Fibroblast of the aortic adventitia (primary cell): ENCODE measurements at places on chromosomes 7 and 10. TPM values are rescaled to one million over a fixed set of nuclear protein-coding genes. Genes with fewer than 3 reads are reported as not detected.
A peak's percentile ranks its signal among the peaks of the same experiment; 100 is the strongest.

TCTN3 gene
- 20.4 and 38.3 TPM in 2 replicates for total RNA-seq

- DNase-seq: no peak
Measured at GRCh38 chr10:99526861-99527504, 5.8 kb upstream of the NKX2-3 start.

DPYSL4 gene
- 0.18 and 4.2 TPM in 2 replicates for total RNA-seq

OR6V1 gene
- total RNA-seq: not detected in 2 replicates

DNA sequence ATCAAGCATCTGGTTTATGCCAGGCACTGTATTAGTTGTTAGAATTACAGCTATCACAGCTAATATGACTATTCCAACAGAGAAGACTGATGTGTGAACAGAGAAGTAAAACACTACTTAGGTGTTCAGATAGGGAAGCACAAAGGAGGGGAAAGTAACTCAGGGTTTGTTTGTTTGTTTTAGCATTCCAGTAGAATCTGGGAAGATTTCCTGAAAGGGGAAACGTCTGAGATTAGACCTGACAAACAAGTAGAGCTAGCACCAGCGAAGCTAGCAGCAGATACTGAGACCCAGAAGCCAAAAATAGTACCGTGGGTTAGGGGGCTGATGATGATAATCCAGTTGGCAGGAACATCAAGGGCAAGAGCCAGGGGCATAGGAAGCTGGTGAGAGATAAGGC lies 28.8 kb upstream of the KLHL7 start:
- no peak for DNase-seq

GRCh38 chr10:1504286-1504685 lies 233.0 kb downstream of the ADARB2 start:
- no peak for DNase-seq

GRCh38 chr10:93871671-93872204 lies 22.0 kb upstream of the SLC35G1 start:
- DNase-seq: no peak

DNA sequence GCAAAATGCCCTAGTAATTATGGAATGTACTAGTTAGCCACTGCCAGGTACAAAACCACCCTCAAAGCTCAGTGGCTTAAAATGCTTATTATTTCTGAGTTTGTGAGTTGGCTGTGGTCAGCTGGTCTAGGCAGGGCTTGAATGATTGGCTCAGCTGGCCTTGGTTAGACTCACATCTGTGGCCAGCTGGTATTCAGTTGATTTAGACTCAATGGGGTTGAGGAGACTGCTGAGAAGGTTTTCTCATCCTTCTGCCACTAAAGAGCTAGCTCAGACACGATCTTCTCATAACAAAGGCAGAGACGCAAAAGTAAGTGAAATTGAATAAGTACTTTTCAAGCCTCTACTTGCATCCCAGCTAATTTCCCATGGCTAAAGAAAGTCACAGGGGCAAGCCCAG lies 57.1 kb upstream of the CYP2C18 start:
- no peak for DNase-seq

- peak; percentile 99 for DNase-seq
Measured at GRCh38 chr10:70405037-70405824, 1.3 kb downstream of the EIF4EBP2 start.

GRCh38 chr10:16843252-16843870 lies 26.1 kb upstream of the RSU1 start:
- peak; percentile 93 for DNase-seq

ANXA8 gene
- 0.18 and 1.5 TPM in 2 replicates for total RNA-seq

MET gene
- 7.5 and 24.1 TPM in 2 replicates for total RNA-seq

SH3PXD2A gene
- 15.8 and 20.4 TPM in 2 replicates for total RNA-seq

DNA sequence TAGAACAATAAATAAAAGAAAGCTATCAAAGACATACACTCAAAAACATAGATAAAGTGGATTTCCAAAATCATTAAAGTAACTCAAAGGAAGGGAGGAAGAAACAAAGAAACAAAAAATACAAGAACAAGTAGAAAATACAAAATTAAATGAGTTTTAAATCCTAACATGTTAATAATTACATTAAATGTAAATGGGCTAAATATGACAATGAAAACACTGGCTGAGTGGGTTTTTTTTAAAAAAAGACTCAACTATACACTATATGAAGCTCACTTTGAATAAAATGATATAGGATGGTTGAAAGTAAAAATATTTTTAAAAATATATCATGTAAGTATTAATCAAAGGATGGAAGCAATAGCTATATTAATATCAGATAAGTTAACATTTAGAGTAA lies 371.4 kb downstream of the PTPRN2 start:
- no peak for DNase-seq

C10orf143 gene
- 0.49 and 2.0 TPM in 2 replicates for total RNA-seq

ZNF107 gene
- 2.9 and 5.6 TPM in 2 replicates for total RNA-seq

SYNPO2L gene
- total RNA-seq: not detected in 2 replicates

- DNase-seq: peak; percentile 78
Measured at GRCh38 chr7:117386110-117386706, 41.1 kb downstream of the ASZ1 start.

- DNase-seq: peak; percentile 15
Measured at GRCh38 chr7:91811236-91811635, 69.3 kb downstream of the MTERF1 start.

TUBAL3 gene
- not detected in 2 replicates for total RNA-seq

HOXA9 gene
- not detected in 2 replicates for total RNA-seq

UPK3B gene
- total RNA-seq: 0.16 and 0.18 TPM in 2 replicates

DNA sequence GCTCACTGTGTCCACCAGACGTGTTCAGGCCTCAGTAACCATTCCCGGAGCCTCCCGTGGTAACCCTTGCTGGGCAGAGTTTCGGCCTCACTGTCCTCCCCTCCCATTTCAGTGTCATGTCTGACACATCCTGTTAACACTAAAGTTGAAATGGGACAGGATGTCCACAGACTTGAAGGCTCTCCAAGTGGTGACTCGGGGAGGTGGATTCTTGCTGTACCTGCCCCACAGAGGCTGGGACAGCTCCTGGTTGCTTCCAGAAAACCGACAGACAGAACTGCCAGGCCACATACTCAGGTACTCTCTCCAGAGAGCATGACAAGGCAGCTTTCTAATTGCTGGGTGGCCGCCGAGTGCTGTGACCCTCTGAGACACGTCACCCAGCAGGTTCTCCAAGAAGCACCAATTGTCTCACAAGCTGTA lies 17.9 kb upstream of the CYTH3 start:
- no peak for DNase-seq

DNA sequence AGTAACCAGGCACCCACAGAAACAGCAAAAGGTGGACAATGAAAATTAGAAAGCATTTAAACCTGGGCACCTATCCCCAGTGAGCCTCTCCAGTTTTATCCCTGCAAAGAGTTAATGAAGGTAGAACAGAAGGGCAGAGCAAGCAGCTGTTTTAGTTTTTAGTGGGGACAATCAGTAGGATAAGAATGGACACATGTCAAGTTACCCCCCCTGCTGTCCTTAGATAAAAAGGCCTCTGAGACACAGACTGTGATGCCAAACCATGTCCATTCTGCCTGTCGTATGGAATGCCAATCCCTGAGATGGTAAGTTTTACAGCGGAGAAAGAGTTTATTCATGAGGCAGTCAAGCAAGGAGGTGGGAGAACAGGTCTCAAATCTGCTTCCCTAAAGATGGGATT lies 162.6 kb upstream of the AGR3 start:
- DNase-seq: no peak

DNA sequence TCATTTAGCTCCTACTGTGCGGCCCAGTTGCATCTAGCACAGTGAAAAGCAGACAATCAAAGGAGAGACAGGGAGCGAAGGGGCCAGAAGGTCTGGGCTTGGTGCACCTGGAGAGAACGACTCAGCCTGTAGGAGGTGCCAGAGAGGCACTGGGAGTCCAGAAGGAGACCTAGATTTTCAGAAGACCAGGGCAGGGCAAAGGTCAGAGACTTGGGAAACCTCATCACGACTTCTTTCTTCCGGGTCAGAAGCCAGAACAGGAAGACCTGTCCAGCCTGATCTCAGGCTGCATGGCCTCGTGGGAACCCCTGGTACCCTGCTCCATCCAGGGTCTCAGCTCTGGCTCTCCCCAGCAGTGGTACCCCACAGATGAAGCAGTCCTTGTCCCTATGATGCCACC lies 5.2 kb downstream of the AGAP3 start:
- no peak for DNase-seq

GRCh38 chr7:83159731-83160130 lies 3.0 kb downstream of the PCLO start:
- DNase-seq: no peak

VOPP1 gene
- total RNA-seq: 46.1 and 89.4 TPM in 2 replicates

OPN4 gene
- total RNA-seq: not detected in 2 replicates

GRCh38 chr10:125129076-125129458 lies 31.3 kb downstream of the CTBP2 start:
- no peak for DNase-seq

ZNF804B gene
- not detected in 2 replicates for total RNA-seq

GRCh38 chr10:34626158-34626880 lies 188.8 kb downstream of the PARD3 start:
- peak; percentile 47 for DNase-seq
